ENCODE measurements at places on chromosomes 12 and 14. TPM values are rescaled to one million over a fixed set of nuclear protein-coding genes. Genes with fewer than 3 reads are reported as not detected.

DNA sequence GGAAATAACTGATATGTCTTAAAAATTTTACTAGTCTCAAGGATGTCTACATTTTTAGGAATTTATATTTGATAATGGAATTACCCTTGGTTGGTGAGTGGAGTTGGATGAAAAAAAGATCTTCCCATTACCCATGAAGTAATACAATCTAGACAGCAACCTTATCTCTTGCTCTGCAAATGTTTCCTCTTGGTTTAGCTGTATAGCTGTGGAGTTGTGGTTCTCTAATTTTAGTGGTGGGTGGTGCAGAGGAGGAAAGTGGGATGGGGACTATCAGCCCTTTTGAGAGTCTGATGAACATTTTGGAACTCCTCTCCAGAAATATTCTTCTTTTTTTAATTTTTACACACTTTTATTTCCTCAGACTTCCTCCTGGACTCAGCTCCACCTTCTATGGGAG, 17.1 kb downstream of the SPX start:
- no peak for DNase-seq

GRCh38 chr14:30551460-30551859, 7.5 kb upstream of the G2E3 start:
- DNase-seq: no peak

The SIX1 gene
- total RNA-seq: not detected

The NRXN3 gene
- total RNA-seq: 0.74 TPM

All from foreskin keratinocyte (primary cell).